ENCODE measurements at places on chromosomes 2 and 18. TPM values are rescaled to one million over a fixed set of nuclear protein-coding genes. Genes with fewer than 3 reads are reported as not detected.

DNA sequence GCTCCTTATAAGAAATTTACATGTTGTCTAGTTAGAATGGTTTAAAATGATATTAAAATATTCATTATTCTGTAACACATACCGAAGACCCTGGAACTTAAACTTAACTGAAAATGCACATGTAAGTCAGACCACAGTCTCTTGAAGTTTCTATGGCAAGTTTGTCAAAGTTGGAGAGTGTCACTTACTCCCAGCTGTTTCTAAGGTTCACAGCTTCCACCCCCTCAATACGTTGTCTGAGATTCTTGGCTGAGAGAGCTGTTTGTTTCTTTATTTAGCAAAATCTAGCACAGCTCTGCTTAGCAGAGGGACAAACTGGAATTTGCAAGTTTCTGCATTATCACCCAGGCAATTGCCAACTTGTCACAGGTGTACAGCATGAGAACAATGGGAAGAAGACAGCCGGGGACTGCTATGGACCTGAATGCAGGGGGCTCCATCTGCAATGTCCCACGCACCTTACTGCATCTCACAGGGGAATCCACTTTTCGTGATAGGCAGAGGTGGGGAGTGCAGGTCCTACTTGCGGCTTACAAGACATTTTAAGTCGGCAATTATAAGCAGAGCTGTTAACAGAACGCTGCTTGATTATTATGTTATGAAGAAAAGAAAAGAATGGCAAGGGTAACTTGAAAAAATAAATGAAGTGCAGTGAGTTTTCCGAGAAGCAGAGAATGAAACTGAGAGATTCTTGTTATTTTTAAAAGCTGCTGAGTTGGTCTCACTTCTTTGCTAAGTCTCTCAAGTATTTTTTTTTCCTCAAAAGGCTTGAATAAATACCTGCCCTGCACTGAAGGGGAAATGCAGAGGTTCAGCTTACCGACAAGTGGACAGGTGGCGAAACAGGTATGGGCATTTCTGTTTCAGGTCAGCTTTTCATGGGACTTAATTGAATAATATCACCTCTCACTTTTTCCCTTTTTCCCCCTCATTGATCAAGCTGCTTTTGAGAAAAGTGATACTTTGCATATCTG lies 1072.1 kb upstream of the FANCL start:
- no peak for DNase-seq

- no peak for DNase-seq
These were observed 249.4 kb downstream of the MYCN start for GRCh38 chr2:16189836-16190160.

DNA sequence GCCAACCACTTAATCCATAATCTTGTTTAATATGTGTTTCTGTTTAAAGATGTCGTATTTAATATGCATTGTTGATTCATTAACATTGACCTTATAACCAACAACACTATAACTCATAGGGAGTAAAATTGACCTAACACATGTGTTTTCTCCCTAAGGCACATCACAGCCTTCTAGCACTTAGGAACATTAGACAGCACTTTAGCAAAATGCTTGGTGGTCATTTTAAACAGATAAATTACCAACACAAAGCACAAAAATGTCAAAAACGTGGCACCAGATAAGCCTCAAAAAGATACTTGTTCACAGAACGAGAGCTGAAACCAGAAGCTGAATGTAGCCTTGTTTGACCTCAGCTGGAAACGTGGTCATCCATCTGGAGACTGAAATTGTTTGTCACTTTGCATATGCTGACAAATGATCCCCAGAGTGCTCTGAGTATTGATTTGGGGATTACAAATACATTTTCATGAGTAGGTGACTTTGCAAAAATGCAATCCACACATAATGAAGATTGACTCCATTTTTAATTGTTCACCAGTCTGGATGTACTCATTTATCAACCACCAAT lies 139.2 kb downstream of the CCDC102B start:
- DNase-seq, result no peak

DNA sequence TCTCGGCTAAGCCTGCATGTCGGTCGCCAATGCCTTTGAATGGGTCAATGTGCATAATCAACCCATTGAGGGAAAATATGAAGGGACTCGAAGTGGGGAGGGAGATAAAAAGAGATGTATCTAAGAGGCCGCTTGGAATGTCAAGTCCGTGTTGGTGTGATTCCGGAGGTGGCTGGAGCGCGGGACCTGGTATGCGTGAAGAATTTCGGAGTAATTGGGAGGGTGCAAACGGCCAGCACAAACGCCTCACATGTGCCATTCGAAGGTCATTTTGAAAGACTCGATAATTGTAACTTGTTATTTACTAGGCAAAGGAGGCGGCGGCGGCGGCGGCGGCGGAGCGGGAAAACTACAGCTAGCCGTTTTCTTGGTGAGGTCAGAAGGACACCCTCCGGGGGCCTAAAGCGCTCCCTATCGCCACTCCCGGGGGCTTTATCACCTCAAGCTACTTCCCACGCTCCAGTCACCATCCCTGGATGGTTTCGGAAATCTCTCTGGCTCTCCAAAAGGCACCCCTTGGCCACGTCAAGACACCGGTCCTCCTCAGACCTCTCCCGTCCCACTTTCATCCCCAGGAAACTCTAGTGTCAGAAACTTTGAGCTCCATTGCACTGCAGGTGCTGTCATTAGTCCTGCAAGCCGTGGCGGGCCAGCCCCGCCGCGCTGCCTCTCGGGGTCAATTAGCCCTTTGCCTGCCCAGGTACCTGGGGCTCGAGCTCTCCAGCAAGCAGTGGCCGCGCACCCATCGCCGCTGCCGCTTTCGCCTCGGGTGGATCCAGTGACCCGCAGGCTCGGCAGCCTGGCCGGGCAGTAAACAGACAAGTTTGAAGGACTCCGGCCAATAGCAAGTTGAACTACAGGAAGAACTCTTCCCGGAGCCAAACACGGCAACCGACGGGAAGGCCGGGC lies 1.5 kb downstream of the ERBB4 start:
- DNase-seq, result no peak

DNA sequence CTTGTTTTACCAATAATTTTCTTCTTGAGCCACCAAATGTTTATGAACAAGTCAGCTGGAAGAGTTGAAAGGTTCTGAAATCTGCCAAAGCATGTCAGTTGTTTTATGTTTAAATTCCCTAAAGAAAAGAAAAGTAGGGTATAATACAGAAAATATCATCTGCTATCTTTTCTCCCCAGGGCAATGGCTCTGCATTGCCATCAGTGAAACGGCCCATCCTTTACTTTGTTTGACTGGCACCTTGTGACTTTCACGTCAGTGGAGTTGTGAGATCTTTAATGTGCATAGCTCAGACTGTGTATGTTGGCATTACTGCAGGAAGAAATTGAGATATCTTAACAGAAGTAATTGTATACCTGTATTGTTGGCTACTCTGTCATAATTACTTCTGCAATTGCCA lies 239.9 kb downstream of the THSD7B start:
- DNase-seq, result no peak

DNA sequence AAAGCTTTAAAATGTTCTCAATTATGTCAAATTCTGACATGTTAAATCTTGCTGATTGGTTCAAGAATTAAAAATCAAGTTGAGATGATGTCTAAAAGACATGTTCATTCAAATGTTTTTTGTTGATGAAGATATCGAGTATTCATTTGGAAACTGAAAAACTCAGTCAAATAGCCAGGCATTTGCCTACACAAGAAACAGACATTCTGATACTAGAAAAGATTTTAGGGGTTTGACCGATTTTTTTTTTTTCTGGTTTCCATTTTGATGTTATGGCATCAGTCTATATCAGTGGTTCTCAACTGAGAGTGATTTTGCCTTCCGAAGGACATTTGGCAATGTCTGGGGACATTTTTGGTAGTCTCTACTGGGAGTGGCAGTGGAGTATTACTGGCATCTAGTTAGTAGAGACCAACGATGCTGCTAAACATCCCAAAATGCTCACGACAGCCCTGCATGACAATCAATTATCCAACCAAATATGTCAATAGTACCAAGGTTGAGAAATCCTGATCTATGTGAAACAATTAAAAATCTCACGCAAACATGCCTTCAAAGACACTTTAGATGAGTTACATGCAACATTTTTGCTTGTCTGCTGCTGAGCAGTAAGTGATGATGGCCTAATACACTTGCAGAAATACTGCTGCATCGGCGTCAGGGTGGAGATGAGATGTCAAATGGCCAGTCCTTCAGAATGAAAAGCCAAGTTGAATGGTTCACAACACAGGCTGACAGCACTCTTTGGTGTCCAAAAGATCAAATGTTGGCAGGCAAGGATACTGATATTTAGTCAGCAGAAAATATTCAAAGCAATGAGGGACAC lies 12.5 kb downstream of the RASGRP3 start:
- DNase-seq, result no peak

DNA sequence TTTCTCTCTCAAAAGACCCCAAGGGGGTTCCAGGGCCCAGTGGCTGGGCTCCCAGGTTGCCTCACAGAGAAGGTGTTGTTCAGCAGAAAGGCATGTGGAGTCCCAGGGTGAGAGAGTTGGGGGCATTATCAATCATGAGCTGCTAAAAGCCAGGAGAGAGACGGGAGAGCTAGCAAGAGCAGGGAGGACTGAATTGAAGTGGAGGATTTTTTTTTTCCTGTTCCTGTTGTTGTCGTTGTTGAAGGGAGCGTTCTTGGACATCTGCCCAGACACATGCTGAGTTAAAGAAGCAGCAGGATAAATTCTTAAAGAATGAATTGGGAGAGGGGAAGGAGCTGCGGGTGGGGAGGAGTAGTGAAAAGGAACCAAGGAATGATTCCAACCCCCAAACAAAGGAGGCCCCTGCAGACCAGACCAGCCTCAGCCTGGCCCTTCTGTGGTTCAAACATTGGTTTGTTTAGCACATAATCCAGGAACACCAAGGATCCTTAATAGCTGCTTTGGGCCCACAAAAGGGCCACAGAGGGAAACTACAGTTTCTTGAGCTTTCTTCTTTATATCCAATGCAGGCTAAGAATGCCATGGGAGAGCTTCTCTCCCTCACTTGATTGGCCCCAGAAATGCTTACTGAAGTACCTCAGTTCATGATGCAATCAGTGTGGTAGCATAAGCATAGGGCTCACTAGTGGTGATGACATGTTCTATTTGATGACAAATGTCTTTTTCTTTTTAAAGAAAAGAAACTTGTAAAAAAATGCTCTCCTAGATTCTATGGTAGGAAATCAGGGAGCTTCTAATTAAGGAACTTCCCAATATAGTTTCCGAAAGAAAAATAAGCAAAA lies 146.0 kb downstream of the SETBP1 start:
- DNase-seq, result no peak

GRCh38 chr18:77520767-77521166 lies 271.1 kb downstream of the GALR1 start:
- DNase-seq, result no peak

DNA sequence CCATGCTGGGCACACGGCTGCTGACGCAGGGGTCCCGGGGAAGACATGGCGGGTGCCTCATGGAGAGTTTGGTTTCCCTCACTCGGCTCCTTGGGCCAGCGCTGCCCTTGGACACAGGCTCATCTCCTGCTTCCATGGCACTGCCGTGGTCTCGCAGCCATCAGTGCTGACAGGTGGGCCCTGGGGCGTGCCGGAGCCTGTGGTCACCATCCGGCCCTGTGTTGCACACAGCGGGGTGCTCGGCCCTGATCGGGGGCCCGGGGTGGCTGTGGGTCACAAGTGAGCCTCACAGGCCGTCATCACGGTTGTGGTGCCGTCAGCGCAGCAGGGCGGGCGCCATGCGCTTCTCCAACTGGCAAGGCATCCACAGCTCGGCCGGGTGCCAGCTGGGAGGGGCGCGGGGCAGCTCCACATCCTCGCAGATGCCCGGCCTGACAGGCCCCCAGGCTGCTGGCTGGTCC lies 582 bp downstream of the RTP5 start:
- no peak for DNase-seq

- no peak for DNase-seq
These were observed 58.2 kb downstream of the GLI2 start for GRCh38 chr2:120793682-120794403.

- no peak for DNase-seq
These were observed 216.3 kb upstream of the DTNA start for GRCh38 chr18:34493566-34494358.

- no peak for DNase-seq
These were observed 49.8 kb upstream of the ERMN start for GRCh38 chr2:157375384-157375783.

GRCh38 chr2:239055756-239056493 lies 208.0 kb downstream of the TWIST2 start:
- DNase-seq, result no peak

DNA sequence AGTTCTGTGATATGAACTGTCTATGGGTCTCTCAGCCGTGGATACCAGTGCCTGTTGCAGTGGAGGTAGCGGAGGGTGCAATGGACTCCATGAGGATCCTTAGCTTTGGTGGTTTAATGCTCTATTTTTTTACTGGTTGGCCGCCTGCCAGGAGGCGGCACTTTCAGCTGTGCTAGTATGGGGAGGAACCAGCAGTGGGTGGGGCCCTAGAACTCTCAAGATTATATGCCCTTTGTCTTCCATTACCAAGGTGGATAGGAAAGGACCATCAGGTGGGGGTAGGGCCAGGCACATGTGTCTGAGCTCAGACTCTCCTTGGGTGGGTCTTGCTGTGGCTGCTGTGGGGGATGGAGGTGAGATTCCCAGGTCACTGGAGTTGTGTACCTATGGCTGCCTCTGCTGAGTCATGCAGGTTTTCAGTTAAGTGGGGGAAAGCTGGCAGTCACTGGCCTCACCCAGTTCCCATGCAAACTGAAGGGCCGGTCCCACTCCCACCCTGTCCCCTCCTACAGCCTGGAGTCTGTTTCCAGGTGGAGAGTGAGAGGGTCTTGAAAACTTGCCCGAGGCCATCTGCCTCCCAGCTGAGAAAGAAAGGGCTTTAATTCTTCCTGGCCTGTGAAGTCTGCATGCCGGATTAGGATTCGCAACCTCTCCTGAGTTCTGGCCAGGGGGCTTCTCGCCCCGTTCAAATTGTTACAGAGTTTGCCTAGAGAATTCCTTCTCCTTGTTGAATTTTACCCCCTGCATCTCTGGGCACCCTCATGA lies 14.5 kb downstream of the KCNS3 start:
- no peak for DNase-seq

- DNase-seq, result no peak
These were observed 1.2 kb downstream of the PJVK start for GRCh38 chr2:178452334-178452733.

GRCh38 chr2:207484444-207485391 lies 45.0 kb upstream of the CREB1 start:
- no peak for DNase-seq

- DNase-seq, result no peak
These were observed 557.5 kb downstream of the ARHGAP15 start for GRCh38 chr2:143686585-143687164.

- no peak for DNase-seq
These were observed 8.2 kb upstream of the ALPI start for GRCh38 chr2:232447638-232448303.

ALPP gene
- polyA plus RNA-seq, result not detected

ALPG gene
- not detected for polyA plus RNA-seq

IL37 gene
- polyA plus RNA-seq, result not detected

GREB1 gene
- 0.41 TPM for polyA plus RNA-seq

STAT4 gene
- 63.2 TPM for polyA plus RNA-seq

PAX8 gene
- 0.52 TPM for polyA plus RNA-seq

GALM gene
- polyA plus RNA-seq, result 10.6 TPM

INPP4A gene
- 46.3 TPM for polyA plus RNA-seq

All from naive thymus-derived CD8-positive, alpha-beta T cell (primary cell).